ENCODE measurements at places on chromosomes 1 and 21. TPM values are rescaled to one million over a fixed set of nuclear protein-coding genes. Genes with fewer than 3 reads are reported as not detected.
A peak's percentile ranks its signal among the peaks of the same experiment; 100 is the strongest.

- no peak for DNase-seq
- H3K27me3 ChIP-seq = no peaks in the 10 kb centered on the region
- H3K4me1 ChIP-seq = no peaks in the 10 kb centered on the region
- H3K4me3 ChIP-seq = no peak overlapping the region
- H3K36me3 ChIP-seq = no peaks in the 10 kb centered on the region
These were observed 45.9 kb upstream of the PUM1 start for GRCh38 chr1:31111290-31111951.

DNA sequence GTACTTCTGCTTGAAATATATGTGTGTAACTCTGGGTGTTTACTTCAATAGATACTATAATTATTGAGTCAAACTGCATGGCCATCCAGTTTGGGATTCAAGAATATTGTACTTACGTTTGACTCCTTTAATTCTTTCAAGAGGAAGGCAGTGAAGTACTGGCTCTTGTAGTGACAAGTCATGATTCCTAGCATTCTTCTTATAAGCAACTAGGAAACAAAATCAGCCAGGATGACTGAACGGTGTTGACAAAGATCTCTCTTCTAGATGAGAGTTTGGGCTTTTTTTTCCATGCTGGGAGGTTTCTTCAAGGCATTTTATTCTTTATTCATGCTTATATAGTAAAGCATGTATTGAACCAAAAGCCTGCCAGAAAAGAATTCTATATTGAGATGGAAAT lies 58.3 kb downstream of the CLEC20A start:
- no peak overlapping the region for H3K27ac ChIP-seq
- no peaks in the 10 kb centered on the region for H3K27me3 ChIP-seq
- H3K4me3 ChIP-seq = no peak overlapping the region
- H3K4me1 ChIP-seq = peaks cover 10% of the 10 kb centered on the region

OBSCN gene
- polyA plus RNA-seq = 87.1 TPM

STPG1 gene
- polyA plus RNA-seq = 9.9 TPM

PCAT6 gene
- 92.9 TPM for polyA plus RNA-seq

GRCh38 chr1:32184650-32185049 lies 5.2 kb downstream of the TXLNA start:
- no peak for DNase-seq
- no peaks in the 10 kb centered on the region for H3K27me3 ChIP-seq
- no peak overlapping the region for H3K4me3 ChIP-seq
- H3K4me1 ChIP-seq = peaks cover 11% of the 10 kb centered on the region

SIK1 gene
- 0.44 TPM for polyA plus RNA-seq

- H3K4me3 ChIP-seq = no peak overlapping the region
- DNase-seq = no peak
These were observed 11.2 kb downstream of the PLA2G2F start for GRCh38 chr1:20150326-20150705.

DNA sequence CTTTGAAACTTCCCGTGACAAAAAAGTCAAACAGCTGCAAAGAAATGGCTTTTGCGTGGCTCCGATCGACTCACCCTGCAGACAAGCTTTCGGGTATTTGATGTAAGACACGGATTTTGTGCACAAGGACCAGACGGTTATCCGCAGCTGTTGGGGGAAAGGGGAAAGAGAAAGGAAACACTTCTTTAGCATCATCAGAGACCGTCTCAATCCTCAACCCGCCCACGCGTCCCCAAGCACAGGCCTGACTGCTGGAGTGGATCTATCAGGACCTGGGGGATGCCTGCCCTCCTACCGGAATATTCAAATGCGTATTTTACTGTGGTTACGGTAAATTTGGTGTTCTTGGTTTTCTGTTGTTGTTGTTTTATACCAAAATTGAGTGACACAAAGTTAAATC lies 11.2 kb downstream of the WRAP73 start:
- peaks cover 28% of the 10 kb centered on the region for H3K36me3 ChIP-seq
- H3K4me1 ChIP-seq = no peaks in the 10 kb centered on the region
- H3K27me3 ChIP-seq = no peaks in the 10 kb centered on the region

- H3K4me3 ChIP-seq = peak overlapping the region; percentile 1
- H3K4me1 ChIP-seq = peaks cover 3% of the 10 kb centered on the region
- H3K36me3 ChIP-seq = no peaks in the 10 kb centered on the region
- H3K27me3 ChIP-seq = peaks cover 88% of the 10 kb centered on the region
These were observed 272.1 kb downstream of the TRABD2B start for GRCh38 chr1:47725000-47725473.

GRCh38 chr1:43632135-43632670 lies 17.7 kb upstream of the KDM4A start:
- H3K4me1 ChIP-seq = no peaks in the 10 kb centered on the region
- no peaks in the 10 kb centered on the region for H3K27me3 ChIP-seq
- H3K4me3 ChIP-seq = no peak overlapping the region
- H3K27ac ChIP-seq = no peak overlapping the region
- DNase-seq = no peak
